BJ (cell line): ENCODE measurements at places on chromosomes 3 and 15. TPM values are rescaled to one million over a fixed set of nuclear protein-coding genes. Genes with fewer than 3 reads are reported as not detected.

SERPINI1 gene
- 0.91 and 1.5 TPM in 2 replicates for polyA plus RNA-seq

CHRNA5 gene
- 1.1 and 1.9 TPM in 2 replicates for polyA plus RNA-seq

GXYLT2 gene
- 5.7 and 6.3 TPM in 2 replicates for polyA plus RNA-seq

COX5A gene
- polyA plus RNA-seq: 64.6 and 106 TPM in 2 replicates

SCAMP2 gene
- 144 and 192 TPM in 2 replicates for polyA plus RNA-seq

SLC12A8 gene
- polyA plus RNA-seq: 6.3 and 8.4 TPM in 2 replicates

ARHGAP31 gene
- polyA plus RNA-seq: 18.9 and 19.4 TPM in 2 replicates

PP2D1 gene
- not detected in 2 replicates for polyA plus RNA-seq

DNA sequence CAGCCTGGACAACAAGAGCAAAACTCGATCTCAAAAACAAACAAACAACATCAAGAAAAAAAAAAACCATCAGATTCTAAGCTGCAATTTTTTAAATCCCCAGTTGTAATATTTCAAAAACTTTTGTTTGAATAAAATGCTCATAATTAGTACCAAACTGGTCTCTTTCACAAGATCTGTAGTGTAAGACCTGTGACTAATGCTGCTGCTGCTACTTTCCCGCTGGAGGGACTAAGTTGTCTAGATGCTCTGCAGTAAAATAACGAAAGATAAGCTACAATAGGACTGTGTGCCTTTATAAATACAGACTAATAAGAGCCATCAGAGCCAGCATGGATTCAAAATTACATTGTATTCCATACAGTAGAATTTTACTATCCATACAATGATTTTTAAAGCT is 45.4 kb downstream of the TM4SF4 start:
- DNase-seq: no peak

- DNase-seq: no peak
Observed at GRCh38 chr3:14614862-14615261, 36.7 kb upstream of the CCDC174 start.

- no peak for DNase-seq
Observed at GRCh38 chr3:46908986-46909534, 31.5 kb downstream of the PTH1R start.

- DNase-seq: no peak
Observed at GRCh38 chr15:29470794-29471193, 201.2 kb upstream of the NSMCE3 start.

- no peak for DNase-seq
Observed at GRCh38 chr3:102536456-102536855, 101.6 kb downstream of the ZPLD1 start.

DNA sequence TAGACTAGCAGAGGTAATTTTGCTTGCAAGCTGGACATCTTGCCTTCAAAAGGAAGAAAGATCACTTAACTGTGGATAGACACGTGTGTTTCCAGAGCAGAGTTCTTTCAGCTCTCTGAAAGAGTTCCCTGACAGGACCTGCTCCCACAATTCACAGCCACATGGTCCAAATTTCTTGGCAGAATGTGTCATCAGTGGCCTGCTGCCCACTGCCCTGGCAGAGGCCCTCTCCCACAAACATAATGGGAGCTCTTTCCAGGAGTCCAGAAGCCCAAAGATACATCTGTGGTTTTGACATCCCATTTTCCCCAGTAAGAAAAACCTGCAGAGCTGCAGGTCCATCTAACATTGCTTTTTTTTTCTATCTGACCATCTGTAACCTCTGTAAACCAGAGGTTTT is 48.3 kb downstream of the SERPINI1 start:
- no peak for DNase-seq

GRCh38 chr3:116586285-116586944 is 123.2 kb upstream of the TUSC7 start:
- DNase-seq: no peak

DNA sequence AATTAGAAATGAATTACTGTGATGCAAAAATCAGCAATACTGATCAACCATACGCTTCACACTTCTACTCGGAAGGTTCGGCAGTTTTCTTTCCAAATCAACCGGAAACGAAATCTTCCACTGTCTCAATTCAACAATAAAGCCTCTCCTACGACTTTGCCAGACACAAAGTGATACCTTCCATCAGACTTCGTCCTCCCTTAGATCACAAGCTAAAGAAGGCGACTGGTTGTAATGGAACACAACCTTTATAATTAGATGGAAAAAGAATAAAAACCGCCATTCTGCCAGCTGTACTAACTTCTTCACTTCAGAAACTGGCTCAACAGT is 618 bp downstream of the PARL start:
- DNase-seq: no peak
